ENCODE measurements at places on chromosomes 11 and 22.
A peak's percentile ranks its signal among the peaks of the same experiment; 100 is the strongest.

DNA sequence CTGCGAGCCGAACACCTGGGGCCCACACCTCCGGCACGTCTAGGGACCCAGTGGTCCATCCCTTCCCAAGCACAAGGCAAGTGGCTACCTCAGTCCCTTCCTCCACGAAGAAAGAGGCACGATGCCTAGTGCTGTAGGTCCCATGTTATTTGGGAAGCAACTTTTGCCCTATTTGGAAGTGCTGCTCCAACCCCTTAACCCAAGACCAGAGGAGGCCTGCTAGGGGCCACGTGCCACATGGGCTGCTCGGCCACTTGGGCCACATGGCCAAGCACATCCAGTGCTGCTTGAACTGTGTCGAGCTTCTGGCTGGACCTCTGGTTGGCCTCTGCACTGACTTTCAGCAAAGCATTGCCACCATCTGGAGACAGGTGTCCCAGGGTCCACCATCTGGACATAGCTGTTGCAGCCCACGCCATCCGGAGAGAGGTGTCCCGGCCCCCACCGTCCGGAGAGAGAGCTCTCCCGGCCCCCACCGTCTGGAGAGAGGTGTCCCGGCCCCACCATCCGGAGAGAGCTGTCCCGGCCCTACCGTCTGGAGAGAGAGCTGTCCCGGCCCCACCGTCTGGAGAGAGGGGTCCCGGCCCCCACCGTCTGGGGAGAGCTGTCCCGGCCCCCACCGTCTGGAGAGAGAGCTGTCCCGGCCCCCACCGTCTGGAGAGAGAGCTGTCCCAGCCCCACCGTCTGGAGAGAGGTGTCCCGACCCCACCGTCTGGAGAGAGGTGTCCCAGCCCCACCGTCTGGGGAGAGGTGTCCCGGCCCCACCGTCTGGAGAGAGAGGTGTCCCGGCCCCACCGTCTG, 6.5 kb upstream of the B4GALNT4 start:
- no peak for DNase-seq

DNA sequence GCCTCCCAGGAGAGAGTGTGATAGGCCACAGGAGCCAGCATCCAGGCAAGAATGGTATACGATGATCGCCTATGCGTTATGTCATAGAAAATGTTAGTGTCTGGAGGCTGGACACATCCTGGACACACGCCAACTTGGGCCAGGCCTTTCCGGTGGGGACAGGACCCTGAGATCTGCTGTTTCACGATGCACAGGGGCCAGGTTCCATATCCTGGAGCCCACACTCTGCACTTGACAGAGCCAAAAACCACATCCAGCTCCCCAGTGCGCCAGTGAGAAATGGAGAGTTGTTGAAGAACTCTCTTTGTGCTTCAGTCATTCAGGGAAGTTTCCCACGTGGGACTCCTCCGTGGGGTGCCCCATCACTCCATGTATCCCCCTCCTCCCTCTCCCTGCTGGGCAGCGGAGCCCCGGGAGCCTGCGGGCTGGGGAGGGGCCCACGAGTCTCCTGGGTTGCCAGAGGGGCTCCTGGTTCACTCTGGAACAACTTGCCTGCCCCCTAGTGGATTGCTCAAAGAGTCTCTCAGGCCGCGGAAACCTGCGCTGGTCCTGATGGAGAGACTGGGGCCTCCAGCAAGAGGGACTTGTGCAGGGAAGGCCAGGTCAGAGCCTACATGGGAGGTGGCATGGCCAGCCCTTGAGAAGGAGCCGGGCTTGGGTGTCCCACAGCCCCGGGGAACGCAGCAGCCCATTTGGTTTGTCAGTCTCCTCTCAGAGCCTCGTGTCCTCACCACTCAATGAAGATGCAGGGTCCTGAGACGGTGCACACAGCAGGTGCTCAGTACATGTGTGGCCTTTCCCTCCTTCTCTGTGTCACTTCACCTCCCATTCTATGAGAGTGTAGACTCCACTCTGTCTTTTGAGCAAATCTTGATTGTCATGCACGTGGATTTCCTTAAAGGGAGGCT, 10.2 kb upstream of the LRRC32 start:
- DNase-seq, result peak; percentile 78

GRCh38 chr11:35357923-35358322, 61.4 kb downstream of the SLC1A2 start:
- no peak for DNase-seq

GRCh38 chr11:44837661-44838060, 110.9 kb downstream of the TSPAN18 start:
- no peak for DNase-seq

DNA sequence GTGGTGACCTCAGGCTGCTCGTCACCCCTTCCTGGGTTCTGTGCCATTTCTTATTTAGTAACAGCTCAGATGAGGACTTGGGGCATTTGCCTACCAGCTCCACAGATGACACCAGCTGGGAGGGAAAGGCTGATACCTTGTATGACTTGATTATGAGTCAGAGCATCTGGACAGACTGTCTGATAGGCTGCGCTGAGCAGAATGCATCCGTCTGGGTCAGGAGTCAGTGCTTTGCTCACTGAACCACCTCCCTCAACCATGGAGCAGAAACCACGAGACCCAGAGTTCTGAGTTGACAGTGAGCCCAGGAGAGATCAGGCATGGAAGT, 6.8 kb downstream of the ST14 start:
- peak; percentile 57 for DNase-seq

DNA sequence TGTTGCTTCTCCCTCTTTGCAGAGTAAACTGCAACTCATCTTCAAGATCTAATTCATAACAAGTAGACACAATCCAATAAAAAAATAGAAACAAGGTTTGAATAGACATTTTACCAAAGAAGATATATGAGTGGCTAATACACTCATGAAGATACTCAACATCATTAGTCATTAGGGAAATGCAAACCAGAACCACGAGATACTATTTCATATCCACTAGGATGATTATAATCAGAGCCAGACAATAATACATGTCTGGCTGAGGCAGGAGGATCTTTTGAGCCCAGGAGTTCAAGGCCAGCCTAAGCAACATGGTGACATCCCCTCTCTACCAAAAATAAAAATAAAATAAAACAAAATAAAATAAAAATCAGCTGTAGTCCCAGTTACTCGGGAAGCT, 85.0 kb downstream of the ATG16L2 start:
- no peak for DNase-seq

GRCh38 chr11:125233736-125234275, 69.3 kb downstream of the PKNOX2 start:
- no peak for DNase-seq

DNA sequence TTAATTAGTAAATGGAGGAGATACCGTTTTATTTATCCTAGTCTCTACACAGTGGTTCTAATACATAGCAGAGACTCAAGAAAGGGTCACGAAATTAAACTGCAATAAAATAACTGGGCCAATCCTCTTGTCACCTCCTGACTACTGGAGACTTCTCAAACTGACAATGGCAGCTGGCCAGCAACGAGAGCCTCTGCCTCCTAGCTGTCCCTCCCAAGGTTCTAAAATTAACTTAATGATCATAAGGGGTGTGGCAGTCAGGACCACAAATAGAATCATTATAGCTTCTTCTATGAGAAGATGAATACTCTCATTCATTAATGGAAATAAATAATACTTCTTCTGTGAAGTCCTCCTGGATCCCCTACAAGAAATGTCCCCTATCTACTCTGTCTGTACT, 63.8 kb upstream of the APOA1 start:
- DNase-seq, result no peak

DNA sequence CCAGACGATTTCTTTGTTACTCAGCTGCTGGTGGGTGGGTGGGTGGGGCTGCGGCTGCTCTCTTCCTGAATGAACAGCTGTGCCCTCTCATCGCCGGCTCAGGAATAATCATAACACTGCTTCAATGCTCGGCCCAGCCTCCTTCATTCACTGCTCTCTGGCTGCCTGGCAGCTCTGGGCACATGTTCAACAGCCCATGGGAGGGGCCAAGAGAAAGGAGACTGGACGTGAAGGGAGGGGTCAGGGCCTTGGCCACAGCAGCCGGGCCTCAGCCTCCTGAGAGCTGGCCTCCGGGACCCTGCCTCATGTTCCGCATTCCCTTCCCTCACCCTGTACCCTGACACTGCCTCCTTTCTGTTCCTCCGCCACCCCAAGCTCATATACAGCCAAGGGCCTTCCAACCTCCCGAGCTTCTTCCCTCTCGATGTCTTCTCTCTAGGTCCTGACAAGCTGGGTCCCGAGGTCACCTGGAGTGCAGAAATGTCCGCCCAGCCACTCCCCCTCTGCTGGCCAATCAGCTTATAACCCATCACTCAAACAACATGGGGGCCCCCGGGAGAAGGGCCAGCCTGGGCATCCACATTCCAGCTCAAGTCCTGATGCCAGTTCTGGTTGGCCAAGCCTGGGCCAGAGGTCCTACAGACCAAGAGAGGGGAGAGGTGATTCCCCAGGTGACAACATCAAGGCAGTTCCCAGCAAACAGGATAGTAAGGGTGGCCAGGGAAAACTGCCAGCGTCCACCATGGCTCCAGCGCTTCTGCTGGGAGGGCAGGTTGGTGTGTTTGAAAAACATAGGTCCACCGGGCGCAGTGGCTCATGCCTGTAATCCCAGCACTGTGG, 3.2 kb upstream of the CSDC2 start:
- DNase-seq, result no peak
